ENCODE measurements at places on chromosomes 2 and 18.

DNA sequence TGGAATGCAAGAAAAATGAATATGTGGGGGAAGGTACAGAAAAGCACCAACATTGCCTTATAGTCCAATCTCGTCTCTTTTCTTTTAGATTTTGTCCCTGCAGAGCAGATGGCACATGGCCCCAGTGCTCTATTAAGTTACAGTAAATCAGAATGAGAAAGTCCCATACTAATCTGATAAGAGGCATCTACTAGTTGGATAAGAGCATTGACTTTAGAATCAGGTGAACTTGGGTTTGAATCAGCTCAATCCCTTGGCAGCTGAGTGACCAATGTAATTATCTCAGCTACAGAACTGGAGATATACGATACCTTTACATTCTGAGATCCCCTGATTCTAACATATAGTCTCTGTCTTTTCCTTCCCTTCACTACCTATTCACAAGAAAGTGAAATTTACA is 54.8 kb upstream of the PDE1A start:
- DNase-seq, result no peak

DNA sequence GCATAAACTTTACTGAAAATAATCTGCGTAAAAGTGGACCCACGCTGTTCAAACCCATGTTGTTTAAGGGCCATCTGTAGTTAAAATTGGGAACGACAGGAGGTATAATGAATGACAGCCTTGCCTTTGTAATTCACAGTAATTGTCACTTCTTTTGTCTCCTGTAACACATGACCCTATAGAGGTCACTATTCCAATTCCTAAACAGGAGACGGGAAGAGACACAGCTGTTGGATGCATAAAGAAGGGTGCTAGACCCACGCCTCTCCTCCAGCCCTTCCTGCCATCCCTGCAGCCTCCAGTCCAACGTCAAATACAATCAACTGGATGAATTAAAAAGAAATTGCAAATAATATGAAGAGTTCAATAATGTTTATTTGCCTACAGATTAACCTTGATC is 63.1 kb upstream of the NFATC1 start:
- DNase-seq, result no peak

- peak; percentile 46 for DNase-seq
Measured at GRCh38 chr2:36965751-36966369, 476 bp downstream of the STRN start.

GRCh38 chr2:95320986-95321767 is 24.0 kb downstream of the KCNIP3 start:
- DNase-seq, result no peak

DNA sequence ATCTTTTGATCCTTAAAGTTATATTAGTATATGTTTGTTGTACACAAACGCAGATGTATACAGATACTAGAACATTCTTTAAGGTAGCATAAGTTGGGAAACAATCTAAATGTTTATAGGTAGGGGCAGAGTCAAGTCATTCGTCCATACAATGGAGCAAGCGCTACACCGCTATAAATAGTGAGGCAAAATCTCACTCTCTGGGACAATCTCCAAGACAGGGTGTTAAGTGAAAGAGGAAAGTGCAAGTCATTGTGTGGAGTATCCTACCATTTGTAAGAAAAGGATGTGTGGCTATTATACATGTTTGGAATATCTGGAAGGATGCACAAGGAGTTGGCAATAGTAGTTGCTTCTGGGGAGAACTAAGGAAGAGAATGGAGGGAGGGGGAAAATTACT is 16.2 kb upstream of the FHL2 start:
- DNase-seq, result no peak

- no peak for DNase-seq
Measured at GRCh38 chr18:21725201-21725600, 15.4 kb upstream of the MIB1 start.

- DNase-seq, result no peak
Measured at GRCh38 chr2:39724828-39725144, 54.3 kb downstream of the THUMPD2 start.

GRCh38 chr2:190974629-190975361 is 39.2 kb downstream of the STAT1 start:
- DNase-seq, result no peak

DNA sequence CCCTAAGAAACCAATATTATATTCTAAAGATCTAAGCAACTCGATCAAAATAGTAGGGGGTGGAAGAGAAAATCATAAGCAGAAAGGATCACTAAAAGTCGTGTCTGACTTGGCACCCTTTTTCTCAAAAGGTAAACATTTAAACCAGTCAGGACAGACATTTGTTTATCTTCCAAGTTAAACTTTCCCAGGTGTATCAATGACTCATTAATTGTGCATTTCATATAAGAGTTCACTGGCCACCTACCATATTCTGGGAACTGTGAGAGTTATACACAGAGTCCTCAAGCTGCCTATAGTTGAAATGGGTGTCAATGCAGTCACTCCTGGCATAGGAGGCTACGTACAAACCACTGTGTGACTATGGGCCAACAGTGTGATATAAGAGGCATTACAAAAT is 4.8 kb upstream of the ACVR1 start:
- no peak for DNase-seq

DNA sequence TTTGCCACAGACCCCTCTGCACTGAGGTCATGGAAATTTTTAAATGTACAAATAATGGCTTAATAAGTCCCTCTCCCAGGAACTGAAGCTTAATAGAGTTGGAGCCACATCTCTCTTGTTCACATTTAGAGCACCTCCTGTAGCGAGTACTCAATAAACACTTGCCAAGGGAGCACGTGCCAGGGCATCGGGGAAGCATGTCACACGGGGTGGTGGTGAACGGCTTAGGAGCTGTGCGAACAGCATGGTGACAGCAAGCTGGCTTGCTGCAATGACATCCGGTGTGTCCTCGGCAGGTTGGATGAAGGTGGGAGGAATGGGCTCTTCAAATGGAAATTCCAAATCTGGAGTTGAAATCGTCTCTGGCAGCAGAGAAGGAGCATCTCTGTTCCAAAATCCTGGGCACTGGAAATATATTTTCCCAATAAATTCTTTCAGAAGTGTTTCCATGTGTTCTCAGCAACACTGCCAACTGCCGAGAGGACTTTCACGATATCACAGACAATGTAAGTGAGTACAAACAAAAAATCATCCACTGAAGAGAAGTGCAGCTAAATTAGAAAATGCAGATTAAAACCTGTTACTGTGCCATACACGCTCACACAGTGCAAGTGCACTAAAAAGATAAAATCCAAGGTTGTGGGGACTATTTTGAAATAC is 74.1 kb downstream of the GALR1 start:
- DNase-seq, result no peak

DNA sequence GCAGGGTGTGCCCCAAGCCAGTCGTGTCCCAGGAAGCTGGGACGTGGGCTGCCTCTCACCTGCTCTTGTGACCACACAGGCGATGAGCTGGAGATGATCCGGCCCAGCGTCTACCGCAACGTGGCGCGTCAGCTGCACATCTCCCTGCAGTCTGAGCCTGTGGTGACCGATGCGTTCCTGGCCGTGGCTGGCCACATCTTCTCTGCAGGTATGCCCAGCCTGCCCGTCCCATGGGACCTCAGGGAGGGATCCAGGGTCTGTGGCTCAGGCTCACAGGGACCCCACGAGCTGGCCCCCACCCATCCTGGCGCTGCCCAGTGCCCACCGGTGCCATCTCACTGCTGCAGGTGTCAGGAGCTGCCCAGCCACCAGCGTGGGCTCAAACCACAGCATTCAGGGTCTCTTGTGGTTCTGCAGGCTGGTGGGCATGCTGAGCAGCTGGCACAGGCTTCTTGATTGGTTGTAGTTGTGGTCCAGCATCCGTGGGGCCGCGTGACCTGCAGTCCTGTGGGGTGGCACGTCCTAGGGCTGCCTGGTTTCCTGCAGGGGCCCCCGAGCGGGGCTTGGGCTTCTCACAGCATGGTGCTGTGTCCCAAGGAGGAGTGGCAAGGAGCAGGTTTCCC is 3.8 kb downstream of the BOK start:
- DNase-seq, result no peak

DNA sequence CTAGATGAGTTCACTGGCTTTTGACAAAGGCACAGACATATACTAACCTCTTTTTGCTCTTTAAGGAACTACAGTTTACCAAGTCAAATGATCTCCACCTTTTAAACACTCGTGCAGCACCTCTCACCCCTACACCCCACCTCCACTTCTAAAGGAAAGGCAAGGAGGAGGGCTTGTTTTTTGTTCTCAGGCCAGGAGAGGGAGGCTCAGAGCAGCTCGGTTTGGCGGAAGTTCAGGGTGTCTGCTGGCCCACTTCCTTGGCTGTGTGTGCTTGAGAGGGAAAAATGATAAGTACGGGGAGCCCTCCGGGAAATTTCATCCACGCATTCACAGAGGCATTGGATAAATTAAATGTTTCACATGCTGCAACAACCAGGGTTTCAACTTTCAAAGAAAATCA is 667.9 kb downstream of the BCL11A start:
- DNase-seq, result no peak

GRCh38 chr2:160956243-160956802 is 203.9 kb upstream of the TANK start:
- no peak for DNase-seq

DNA sequence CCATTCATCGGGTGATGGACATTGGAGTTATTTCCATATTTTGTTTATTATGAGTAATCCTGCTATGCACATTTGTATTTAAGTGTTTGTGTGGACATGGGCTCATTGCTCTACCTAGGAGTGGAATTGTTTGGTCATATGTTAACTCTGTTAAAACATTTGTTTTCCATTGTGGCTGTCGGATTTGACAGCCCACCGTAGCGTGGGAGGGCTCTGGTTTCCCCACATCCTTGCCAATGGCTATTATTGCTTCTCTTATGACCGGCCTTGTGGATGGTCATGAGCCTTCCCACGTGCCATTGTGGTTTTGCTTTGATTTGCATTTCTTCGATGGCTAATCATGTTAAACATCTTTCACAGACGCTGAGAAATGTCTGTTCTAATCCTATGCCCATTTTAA is 92.0 kb downstream of the ZNF236 start:
- DNase-seq, result no peak
